ENCODE measurements at places on chromosomes 7 and 10. TPM values are rescaled to one million over a fixed set of nuclear protein-coding genes. Genes with fewer than 3 reads are reported as not detected.

- peak; percentile 19 for DNase-seq
Measured at GRCh38 chr10:43225787-43226153, 41.1 kb downstream of the RASGEF1A start.

DNA sequence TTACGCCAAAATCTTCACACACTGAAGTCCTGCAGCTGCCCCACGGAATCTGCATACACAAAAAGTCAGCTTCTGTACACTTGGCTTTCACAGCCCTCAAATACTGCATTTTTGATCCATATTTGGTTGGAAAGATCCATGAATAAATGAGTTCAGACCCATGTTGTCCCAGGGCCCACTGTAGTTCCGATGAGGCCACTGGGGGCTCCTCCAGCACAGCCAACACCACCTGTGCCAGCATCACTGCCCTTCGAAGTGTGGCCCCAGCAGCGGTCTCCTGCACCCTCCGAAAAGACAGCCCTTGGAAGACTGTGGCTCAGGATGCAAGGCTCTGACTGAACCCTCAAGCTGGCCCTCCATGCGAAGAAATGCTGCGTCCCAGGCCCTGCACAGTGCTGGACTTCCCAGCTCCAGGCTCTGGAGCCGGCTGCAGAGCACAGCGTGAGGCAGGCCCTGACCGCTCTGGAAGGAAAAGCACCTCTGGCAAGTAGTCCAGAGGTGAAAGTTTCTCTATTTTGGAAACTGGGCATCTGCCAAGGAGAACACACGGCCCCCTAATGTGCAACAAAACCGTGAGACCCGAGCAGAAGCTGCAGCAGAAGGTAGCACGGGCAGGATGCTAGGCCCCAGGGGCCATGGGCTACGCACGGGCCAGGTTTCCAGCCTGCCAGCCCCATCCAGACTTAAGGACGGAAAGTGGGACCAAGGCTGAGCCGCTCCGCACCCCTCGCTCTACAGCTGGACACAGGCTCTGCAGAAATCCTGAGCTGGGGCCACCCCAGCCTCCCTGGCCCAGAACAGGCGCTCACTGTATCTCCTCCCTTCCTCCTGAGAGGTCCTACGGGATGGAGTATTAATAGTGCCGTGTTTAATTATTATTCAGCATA lies 62.6 kb downstream of the PTPRN2 start:
- DNase-seq, result no peak

- no peak for DNase-seq
Measured at GRCh38 chr10:122310311-122311050, 39.4 kb downstream of the BTBD16 start.

DNA sequence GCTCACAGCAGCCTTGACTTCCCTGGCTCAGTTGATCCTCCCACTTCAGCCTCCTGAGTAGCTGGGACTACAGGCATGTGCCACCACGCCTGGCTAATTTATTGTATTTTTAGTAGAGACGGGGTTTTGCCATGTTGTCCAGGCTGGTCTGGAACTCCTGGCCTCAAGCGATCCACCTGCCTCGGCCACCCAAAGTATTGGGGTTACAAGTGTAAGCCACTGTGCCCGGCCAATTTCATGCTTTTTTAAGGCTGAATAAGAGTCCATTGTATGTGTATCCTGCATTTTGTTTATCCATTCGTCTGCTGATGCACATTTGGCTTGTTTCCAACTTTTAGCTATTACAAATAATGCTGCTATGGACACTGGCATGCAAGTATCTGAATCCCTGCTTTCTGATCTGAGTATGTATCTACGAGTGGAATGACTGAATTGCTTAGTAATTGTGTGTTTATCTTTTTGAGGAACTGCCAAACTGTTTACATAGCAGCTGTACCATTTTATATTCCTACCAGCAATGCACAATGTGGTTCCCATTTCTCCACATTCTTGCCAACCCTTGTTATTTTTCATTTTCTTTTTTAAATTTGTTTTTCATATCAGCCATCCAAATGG lies 37.3 kb upstream of the TPST1 start:
- no peak for DNase-seq

GRCh38 chr7:1854866-1855724 lies 185.0 kb downstream of the ELFN1 start:
- peak; percentile 26 for DNase-seq

GRCh38 chr7:37580376-37580775 lies 103.2 kb upstream of the GPR141 start:
- DNase-seq, result no peak

DNA sequence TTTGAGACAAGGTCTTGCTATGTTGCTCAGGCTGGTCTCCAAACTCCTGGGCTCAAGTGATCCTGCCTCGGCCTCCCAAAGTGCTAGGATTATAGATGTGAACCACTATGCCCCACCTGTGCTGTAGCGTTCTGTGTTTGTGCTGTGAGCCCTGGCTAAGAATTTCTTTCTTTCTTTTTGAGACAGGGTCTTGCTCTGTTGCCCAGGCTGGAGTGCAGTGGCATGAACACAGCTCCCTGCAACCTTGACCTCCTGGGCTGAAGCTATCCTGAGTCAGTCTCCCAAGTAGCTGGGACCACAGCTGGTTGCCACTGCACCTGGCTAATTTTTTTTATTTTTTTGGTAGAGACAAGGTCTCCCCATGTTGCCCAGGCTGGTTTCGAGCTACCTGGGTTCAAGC lies 11.4 kb downstream of the TSPAN13 start:
- no peak for DNase-seq

- DNase-seq, result no peak
Measured at GRCh38 chr7:74619235-74619860, 38.2 kb upstream of the GTF2I start.

- no peak for DNase-seq
Measured at GRCh38 chr7:27793780-27794179, 53.8 kb downstream of the TAX1BP1 start.

- no peak for DNase-seq
Measured at GRCh38 chr7:144579687-144580086, 176.2 kb upstream of the NOBOX start.

- no peak for DNase-seq
Measured at GRCh38 chr7:5507013-5507412, 83.4 kb upstream of the TNRC18 start.

GRCh38 chr10:98646998-98647917 lies 200.5 kb upstream of the HPS1 start:
- DNase-seq, result no peak

DNA sequence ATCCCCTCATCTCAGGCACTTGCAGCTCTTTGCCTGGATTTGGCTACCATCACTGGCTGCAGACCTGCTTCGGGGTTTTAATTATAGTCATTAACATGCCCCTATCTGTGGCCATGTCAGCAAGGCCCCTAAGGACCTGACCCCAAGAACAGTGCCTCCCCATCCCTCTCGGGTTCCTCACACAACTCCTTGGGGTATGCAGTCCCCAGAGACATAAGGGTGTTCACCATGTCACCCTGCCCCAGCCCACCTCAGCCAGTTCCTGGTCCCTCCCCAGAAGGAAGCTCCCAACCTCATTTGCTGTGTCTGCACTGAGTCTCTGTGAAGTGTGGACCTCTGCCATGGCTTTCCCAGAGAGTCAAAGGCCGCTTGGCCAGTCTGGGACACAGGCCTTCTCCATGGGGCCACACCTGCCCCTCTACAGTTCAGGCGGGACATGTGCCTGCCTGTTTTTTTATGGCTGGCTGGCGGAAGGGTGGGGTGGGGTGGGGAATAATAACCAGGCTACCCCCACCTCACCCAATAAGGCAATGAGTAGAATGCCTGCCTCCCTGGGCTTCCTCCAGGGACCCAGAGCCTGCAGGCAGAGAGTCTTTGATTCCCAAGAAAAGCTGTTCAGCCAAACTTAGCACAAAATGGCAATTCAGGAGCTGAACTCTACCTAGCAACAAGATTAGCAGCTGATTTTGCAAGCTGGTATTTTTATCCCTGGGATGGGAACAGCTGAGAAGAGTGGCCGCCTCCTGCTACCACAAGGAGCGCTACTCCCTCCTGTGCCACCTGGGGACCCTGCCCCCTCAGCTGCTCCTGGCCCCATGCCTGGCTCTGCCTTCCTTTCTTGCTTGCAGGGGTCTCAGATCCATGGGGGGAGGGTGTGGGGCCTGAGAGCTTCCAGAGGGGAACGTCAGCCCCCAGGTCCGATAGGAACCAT lies 23.7 kb upstream of the CAMK2B start:
- DNase-seq, result no peak

DNA sequence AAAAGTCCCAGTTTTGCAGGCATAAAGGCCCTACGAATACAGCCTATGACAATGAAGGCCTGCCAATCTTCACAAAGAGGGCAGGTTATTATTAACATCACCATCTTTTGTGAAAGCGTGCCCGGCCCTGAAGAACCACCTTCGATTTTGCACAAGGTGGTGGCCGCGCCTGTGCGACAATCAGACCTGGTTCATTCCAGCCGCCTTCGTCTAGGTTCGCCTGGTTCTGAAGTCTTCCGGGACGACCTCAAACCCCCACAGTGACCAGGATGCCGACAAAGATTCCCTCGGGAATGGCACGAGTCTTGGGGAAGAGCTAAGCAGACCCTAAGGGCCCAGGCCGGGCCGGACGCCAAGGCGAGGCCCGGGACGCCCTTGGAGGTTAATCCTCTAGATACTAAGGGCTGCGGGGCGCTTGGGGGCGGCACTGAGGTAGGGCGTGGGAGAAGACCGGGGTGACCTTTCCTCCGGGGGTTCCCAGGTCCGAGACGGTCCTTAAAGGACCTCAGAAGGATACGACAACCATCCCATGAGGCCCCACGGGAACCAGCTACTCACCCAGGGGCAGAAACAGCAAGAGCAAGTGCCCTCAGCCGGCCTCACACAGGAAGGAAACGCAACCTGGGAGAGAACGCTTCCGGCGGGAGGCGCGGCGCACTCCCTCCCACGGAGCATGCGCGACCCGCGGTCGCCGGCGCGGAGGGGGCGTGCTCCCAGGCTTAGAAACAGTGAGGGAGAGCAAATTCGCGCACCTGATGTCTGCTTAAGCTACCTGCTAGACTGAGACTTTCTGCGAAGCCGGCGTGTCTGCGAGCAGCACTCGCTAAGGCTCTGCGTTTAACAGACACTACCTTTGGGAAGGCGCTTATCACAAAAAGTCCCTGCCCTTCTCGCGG lies at the start of gene ATAD1:
ATAD1 (minus strand) TSS at position 618 of the 896 bp plus-strand sequence. CDS start 3,627 bp downstream, outside the sequence.
- peak; percentile 90 for DNase-seq

- no peak for DNase-seq
Measured at GRCh38 chr10:56231436-56231835, 129.6 kb downstream of the ZWINT start.

GRCh38 chr7:70734411-70734810 lies 397.5 kb upstream of the GALNT17 start:
- DNase-seq, result no peak

- DNase-seq, result no peak
Measured at GRCh38 chr7:30027740-30028215, 434 bp upstream of the PLEKHA8 start.

DNA sequence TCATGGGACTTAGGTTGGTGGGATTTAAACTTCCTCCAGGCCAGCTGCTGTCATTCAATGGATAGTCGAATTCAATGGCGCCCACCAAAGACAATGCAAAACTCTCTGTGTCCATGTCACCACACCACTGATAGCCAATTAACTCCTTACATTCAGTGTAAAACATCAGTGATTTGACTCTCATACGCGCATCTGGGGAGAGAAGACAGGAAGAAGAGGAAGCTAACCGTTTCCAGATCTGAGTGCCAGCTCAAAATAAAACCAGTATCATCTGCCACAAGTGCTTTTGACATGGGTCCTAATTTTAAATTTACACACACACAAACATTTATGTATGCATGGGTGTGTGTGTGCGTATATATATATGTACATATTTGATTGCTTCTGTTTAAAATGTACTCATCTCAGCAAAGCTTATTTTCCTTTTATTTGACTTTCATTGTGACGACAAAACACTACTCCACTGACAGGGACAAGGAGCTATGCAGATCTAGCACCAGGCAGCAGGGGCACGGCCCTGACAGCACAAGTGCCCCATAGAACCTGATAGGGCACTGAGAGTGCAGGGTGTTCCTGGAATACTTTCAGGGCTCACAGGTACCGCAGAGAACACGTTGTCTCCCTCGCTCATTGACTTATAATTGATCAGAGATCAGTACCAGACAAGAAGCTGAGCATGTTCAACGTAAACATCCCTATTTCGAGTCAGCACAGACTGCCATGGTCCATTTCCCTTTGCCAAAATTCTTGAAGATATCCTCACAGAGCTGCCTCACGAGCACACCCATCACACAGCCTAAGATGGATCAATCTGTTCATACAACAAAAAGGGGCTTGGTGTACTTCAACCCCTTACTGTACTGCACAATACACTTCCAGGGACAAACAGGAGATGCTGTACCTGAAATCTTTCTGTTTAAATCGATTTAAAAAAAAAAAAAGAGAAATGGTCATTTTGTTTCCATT lies 176.1 kb downstream of the COBL start:
- peak; percentile 70 for DNase-seq

GRCh38 chr10:3401491-3401938 lies 228.9 kb upstream of the PITRM1 start:
- no peak for DNase-seq

DNA sequence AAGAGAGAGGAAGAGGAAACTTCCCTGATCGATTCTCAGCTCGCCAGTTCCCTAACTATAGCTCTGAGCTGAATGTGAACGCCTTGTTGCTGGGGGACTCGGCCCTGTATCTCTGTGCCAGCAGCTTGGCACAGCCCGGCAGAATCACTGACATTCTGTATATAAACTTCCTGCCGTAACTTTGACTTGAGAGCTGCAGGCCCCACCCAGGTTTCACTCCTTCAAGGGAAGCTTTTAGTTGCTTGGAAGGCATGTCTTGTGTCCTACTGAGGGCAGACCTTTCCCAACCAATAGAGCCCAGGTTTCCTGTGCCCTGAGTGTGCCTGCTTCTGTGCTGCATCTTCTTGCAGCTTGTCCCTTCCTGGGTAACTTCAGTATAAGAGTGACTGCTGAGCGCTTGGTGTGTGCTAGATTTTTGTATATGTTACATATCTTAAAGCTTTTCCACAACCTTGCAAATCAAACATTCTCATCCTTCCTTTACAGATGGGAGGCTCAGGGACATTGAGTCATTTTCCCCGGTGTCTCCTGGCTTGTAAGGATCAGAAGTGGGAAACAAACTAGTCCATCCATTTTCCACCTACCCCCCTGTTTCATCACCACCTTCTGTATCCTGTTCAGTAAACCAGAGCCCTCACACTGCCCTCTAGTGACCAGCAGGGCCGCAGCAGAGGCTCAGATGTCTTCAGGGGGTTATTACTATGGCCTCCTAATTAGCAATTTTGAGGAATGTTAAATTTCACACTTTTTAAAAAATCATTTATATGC lies 225.2 kb upstream of the PRSS58 start:
- peak; percentile 43 for DNase-seq

The HOXA5 gene
- not detected for total RNA-seq

The GIMAP5 gene
- total RNA-seq, result 9.8 TPM

The AKR1C4 gene
- total RNA-seq, result not detected

The TFR2 gene
- not detected for total RNA-seq

The TSPAN33 gene
- total RNA-seq, result 15.1 TPM

The TRIM73 gene
- total RNA-seq, result 1.3 TPM

The FIS1 gene
- total RNA-seq, result 326 TPM

The SLC26A5 gene
- not detected for total RNA-seq

The CDC14C gene
- not detected for total RNA-seq
